Activated T-helper 1 cell treated with anti-CD3 and anti-CD28 coated beads, Interleukin-2, amount 50 U/mL, for 16 hours (primary cell): ENCODE measurements at places on chromosomes 4 and X.

- DNase-seq = no peak
Measured at GRCh38 chr4:4574792-4575191, 32.9 kb upstream of the STX18 start.

GRCh38 chrX:132568291-132568690, 79.5 kb upstream of the MBNL3 start:
- DNase-seq = no peak

GRCh38 chr4:187283201-187283955, 559.7 kb upstream of the FAT1 start:
- DNase-seq = no peak

DNA sequence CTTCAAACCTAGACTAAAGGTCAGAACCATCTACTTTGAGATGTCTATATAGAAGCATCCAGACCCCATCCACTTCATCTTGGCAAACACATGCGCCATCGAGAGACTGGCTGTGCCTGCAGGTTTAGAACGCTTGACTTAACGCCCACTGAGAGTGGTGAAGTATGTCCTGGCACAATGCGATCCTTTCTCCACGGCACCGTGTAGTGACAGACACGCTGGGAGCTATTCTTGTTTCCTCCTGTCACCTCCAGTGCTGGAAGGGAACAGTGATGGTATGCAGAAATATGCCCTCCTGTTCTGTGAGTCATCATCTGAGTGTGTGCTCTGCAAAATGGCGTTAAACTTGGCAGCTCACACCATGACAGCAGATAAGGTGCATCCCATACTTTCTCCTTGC, 330.2 kb downstream of the NLGN4X start:
- no peak for DNase-seq

DNA sequence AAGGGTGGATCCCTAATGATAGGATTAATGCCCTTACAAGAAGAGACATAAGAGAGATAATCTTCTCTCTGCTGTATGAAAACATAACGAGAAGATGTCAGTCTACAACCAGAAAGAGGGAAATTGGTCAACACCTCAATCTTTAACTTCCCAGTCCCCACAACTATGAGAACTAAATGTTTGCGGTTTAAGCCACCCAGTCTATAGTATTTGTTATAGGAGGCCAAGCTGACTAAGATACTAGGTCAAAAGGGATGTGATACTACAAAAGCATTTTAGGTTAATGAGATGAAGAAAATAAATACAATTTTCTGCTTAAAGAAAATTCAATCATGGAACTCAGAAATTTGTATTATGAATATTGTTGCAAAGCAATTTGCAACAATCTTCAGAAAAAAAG, 55.4 kb upstream of the LHFPL1 start:
- no peak for DNase-seq

DNA sequence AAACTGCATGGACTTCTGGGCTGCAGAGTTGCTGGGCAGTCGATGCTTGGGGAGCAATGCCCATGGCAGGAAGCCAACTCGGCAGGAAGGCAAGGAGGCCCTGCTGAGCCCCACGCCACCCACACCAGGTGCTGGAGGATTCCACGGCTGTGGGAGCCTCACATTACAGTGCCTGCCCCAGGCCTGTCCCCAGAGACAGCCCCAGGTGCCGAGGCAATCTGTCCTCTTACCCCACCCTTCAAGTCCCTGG, 53.9 kb downstream of the HMX1 start:
- no peak for DNase-seq

DNA sequence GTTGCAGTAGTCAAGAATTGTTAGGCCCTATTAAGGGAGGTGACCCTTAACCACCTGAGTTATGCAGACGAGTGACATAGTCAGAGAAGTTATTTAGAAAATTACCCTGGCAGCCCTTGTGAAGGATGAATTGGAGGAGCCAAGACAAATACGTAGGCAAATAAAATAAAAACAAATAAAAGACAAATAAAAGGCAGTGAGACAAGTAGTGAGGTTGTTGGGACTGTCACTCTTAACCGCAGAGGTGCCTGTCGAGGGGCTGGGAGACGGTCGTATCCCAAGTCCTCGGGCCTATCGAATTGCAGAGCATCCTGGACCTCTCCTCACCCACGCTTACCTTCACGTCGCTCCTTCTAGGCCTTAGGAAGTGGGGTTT, 58.0 kb upstream of the ZC4H2 start:
- DNase-seq = no peak

DNA sequence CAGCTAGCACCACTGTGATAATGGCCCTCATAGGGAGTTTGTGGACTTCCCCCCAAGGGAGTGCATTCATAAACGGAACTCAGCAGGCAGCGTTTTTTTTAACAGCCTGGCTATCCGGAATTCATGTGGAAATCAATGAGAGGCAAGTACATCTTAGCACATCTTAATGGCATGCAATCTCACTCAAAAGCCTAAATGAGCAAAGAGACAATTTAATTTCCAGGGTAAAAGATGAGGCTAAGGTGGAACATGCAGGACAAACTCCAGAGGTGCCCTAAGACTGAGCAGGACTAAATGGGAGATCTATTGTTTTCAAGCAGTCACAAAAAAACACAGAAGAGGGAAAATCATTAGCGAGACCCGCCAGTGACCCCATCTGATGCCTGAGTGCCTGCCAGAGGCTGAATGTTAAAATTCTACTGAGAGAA, 243.5 kb upstream of the KCNIP4 start:
- DNase-seq = no peak

DNA sequence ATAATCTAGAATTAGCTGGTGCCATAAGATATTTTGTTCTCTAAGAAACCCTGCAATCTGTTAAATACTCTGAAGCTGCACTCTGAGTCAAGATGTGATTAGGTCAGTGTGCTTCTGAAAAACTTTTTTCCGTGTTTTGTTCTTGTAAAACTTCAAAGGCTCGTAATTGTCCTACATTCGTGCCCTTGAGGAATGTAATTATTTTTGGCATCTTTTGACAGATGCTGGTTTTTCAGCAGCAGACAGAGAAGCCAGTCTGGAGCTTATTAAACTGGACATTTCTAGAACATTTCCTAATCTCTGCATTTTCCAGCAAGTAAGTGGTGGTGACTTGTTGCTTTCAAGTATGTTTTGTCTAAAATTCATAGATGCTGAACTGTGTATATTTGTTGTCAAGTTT, 36.8 kb upstream of the TADA2B start:
- no peak for DNase-seq

DNA sequence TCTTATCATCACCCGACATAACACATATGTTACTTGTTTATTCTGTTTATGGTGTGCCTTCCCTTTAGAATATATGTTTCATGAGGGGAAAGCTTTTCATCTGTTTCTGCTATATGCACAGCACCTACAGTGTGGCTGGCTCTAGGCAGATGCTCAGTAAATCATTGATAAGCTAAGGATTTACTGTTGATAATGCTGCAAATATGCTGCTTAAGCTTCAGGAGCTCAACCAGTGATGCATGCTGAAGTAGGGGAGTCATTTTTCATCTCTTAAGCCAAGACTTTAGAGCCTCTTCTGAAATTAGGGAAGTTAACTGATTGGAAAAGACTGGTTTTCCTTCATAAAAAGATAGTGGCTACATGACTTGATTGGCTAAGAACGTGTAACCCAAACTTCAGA, 16.4 kb downstream of the FAT4 start:
- no peak for DNase-seq

- DNase-seq = no peak
Measured at GRCh38 chr4:100063355-100063754, 113.3 kb upstream of the H2AZ1 start.

DNA sequence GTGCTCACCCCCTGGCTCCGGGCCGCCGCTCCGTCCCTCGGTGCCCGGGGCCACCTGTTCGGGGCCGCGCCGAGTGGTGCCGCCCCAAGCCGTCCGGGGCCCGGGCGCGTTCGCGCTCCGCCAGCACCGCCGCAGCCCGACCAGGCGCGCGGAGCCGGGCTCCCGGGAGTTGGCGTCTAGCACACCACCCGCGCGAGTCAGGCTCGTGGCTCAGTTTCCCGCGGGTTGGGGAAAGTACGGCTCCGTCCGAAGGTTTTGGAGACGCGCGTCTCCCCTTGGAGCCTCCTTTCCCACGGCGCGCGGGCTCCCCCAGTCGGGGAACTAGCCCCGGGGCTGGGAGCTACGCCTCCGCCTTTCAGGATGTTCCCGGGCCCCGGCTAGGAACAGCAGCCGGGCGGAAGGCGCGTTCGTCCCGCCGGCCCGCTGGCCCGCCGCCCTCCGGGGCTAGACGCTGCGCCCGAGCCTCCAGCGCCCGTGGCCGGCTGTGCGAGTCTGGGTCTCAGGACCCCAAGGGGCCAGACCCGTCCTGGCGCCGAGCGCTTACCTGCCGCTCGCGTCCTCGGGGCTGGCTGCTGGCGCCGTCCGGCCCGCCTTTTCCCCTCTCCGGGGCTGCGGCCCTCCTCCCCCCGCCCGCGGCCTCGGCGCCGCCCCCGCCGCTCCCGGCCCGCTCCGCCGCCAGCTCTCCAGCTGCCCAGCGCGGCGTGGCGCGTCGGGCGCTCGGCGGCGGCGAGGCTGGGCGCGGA, at the start of gene ADGRG2:
ADGRG2 (minus strand) TSS at position 571 of the 743 bp plus-strand sequence. CDS start 53,634 bp downstream, outside the sequence.
- DNase-seq = no peak

- no peak for DNase-seq
Measured at GRCh38 chr4:34845926-34846325, 1398.4 kb downstream of the ARAP2 start.

DNA sequence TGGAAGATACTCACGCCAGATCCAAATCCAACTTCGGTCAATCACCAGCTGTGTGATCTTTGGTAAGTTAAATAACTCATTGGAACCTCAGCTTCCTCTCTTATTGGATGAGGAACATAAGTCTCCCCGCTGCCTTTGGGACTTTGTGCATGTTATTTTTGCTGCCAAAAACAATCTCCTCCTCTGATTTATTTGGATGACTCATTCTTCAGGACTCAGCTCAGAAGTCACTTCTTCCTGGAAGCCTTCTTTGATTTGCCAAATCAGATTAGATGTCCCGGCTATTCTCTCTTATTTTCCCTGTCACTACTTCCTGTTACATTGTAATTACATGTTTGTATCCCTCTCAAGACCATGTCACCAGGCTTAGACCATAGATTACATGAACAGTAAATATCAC, 138.0 kb upstream of the BOD1L1 start:
- no peak for DNase-seq

GRCh38 chrX:68822641-68823410, 6.0 kb upstream of the EFNB1 start:
- no peak for DNase-seq

DNA sequence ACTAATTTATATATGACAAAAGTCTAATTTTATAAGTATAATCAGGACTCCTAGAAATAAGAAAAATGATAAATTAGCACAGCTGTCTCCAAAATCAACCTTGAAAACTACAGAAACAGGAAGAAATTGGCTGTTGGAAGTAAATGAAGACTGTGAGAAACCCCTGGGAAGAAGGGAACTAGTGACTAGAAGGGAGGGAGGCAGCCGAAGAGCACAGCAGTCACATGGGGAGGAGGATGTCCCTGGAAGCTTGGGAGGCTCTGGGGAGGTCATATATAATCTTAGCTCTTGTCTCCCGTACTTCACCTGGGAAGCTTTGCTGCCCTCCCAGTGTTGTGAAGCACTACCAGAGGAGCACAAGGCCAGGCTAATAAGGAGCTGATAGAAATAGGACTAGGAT, 8.9 kb upstream of the TMA16 start:
- DNase-seq = no peak

DNA sequence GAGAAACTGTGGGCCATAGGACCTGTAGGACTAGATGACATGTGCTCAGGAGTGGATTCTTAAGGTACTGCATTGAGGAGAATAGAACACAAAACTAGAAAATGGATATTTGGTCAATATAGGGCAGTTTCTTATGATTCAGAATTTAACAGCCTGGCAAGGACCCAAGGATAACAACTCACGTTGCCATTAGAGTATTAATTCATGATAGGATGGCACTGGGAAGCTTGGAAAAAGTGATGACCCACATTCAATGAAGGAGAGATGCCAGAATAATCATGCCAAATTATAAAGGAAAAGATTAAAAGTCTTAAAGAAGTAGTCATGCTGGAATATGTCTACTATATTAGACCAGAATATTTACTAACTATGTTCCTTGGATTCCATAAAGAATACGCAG, 594.5 kb downstream of the ANKRD50 start:
- DNase-seq = no peak

DNA sequence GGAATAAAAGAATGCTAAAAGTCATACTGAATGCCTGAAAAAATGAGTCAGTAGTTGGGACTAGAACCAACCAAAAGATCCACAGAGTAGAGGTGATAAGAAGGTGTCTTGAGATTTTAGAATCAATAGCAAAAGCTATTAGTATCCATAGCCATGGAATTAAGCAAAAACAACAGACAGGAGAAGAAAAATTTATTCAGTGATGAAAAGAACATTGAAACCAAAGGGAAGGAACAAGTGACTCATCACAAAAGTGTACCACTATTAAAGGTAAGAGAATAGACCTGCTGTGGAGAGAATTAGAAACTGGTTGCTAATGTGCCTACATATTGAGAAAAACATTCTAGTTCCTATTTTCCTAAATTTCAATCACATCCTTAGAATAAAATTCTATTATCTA, 182.0 kb upstream of the NEIL3 start:
- no peak for DNase-seq

GRCh38 chr4:169420291-169420690, 149.5 kb upstream of the SH3RF1 start:
- DNase-seq = no peak

DNA sequence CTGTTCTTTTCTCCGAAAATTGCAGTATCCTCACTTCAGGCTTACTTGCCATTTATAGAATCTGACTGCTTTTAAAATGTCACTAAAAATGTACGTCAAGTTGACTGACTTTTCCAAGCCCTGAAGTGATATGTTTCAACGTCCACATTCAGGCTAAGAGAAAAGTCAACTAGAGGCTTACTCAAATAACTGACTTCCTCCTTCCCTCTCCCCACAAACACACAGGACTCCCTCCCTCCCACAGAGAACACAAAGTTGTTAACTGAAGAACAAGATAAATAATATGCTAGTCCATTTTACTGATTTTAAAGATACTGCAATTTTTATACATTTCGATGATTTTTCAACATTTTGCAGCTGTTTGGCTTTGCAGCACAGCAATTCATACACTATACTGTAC, 13.8 kb upstream of the CDKL2 start:
- no peak for DNase-seq

DNA sequence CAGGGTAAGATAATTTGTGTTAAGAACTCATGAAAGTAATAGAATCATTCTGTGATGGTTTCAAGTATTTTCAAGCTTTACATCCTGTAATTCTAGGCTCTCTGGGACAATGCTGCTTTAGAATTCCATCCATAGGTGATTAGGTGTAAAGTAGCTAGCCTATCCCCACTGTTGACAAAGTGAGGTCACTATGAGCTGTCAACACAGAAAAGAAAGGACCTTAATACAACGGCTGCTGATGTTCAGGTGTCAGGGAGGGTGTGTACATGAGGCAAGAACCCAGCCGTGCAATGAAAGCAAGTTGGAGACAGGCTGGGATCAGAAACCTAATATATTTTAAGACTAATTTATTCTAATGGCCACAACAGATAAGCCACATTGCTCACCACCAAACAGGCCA, 36.8 kb upstream of the SH3RF1 start:
- DNase-seq = no peak

- no peak for DNase-seq
Measured at GRCh38 chr4:7871356-7871755, 68.3 kb downstream of the AFAP1 start.

GRCh38 chr4:68985442-68985841, 33.8 kb upstream of the UGT2A3 start:
- DNase-seq = no peak

GRCh38 chr4:4501679-4502078, 40.2 kb downstream of the STX18 start:
- DNase-seq = no peak
